Fibroblast of skin of left quadriceps (primary cell): ENCODE measurements at places on chromosomes 12 and 14.

GRCh38 chr12:57726151-57726883 lies 12.2 kb downstream of the AGAP2 start:
- peak; percentile 70 for DNase-seq

DNA sequence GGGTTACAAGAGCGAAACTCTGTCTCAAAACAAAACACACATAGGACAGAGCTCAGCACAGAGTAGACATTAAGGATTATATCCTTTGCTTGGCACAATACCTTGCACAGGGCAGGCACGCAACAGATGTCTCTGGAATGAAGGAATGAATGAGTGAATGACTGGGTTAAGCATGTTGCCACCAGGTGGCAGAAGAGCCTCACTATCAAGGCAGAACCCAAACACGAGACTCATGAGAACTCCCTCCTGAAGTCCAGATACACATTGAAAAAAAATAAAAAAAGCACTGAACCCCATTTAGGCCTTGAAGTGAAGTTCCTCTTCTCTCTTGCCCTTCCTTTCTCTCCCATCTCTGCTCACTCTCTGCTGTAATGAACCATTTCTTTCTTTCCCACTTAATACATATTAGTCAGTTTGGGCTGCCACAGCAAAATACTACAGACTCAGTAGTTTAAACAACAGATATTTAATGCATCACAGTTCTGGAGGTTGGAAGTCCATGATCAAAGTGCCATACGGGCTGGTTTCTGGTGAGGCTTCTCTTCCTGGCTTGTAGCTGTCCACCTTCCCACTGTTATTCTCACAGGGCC lies 26.6 kb upstream of the LTA4H start:
- DNase-seq = peak; percentile 69

- no peak for DNase-seq
Observed at GRCh38 chr12:69837657-69838415, 12.8 kb downstream of the MYRFL start.

DNA sequence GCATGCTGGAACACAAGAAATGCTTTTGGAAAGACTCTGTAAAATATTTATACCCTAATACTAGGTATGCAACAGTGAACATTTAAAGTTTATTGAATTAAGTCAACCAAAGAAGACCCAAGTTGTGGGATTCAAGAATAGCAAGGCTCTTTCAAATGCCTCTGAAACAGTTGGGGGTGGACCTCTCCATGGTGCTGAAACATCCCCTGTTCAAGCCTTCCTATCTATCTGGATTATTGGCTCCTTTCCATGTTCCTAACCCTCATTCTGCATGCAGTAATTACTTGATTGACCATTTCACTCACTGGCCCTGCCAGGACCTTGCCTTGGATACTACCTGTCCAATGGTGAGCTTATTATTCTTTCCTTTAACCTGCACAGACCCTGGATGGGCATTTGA lies 349.7 kb downstream of the NRXN3 start:
- DNase-seq = no peak

DNA sequence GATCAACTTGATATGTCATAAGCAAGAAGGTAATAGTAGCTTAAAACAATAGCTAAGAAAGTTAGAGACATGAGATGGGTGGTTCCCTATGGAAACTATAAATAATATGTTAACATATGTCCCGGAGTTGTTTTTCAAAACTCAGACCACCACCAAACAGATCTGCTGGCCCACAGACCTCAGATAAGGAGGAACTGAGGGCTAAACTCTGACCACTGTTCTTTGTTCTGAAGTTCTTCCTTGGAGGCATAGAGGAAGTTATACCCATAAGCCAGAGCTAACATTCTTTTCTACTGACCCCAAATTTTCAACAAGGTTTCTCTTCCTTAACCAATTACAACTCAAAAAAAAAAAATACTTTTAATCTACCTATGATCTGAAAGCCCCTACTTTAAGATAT lies 156.1 kb upstream of the FSCB start:
- DNase-seq = no peak

- DNase-seq = no peak
Observed at GRCh38 chr14:99596071-99596627, 7.9 kb downstream of the CCDC85C start.

GRCh38 chr12:9083793-9084192 lies 31.9 kb downstream of the A2M start:
- no peak for DNase-seq

- no peak for DNase-seq
Observed at GRCh38 chr12:123075646-123076171, 75.2 kb downstream of the PITPNM2 start.

DNA sequence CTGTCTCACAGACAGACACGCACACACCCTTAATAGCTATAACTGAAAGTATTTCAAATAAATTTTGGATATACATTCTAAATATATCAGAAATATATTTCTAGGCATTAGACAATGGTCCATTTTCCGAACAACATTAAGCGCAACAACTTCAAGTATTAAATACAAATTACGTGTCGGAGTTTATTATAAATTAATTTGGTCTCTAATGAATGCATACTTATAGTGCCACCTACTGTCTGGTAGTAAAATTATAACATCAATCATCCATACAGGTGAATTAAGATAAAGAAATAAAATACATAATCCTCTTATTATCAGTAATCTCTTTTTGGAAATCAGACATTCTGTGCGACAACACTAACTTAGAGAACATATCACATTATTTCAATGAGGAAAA lies 27.2 kb upstream of the CMAS start:
- DNase-seq = no peak
